ENCODE measurements at places on chromosomes 16 and 17.

DNA sequence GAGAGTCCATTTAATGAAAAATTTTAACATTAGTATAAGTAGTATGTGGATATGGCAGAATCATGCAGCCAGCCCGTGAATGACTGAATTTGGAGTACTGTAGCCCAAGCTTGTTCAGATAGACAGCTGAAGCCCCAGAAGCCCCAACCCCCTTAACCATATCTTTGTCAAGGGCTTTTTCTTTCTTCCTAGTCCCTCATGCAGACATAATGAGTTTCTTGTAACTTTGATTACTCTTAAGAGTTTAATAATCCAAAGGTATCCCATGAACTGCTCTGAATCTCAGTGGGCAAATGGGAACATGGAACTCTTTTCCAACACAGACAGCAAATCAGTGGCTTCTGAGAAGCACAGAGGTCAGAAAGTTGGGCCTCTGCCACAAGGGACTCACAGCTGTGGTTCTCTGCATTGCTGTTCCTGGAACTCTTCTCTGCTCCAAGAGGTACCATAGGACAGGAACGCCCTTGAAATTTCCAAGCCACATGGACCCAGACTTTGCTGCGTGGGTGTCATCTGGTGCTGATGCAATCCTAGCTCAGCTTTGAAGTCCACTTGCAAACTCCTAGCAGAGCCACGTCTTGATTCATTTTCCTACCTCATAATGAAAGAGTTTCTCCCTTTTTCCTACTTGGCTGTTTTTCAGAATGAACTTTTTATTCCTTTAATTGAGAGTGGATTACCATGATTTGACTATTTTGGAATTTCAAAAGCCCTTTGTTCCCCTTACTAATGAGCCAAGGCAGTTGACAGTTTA lies 18.1 kb downstream of the LYRM1 start:
- no peak for DNase-seq

GRCh38 chr16:47872225-47872624 lies 283.6 kb downstream of the ABCC12 start:
- DNase-seq: no peak

DNA sequence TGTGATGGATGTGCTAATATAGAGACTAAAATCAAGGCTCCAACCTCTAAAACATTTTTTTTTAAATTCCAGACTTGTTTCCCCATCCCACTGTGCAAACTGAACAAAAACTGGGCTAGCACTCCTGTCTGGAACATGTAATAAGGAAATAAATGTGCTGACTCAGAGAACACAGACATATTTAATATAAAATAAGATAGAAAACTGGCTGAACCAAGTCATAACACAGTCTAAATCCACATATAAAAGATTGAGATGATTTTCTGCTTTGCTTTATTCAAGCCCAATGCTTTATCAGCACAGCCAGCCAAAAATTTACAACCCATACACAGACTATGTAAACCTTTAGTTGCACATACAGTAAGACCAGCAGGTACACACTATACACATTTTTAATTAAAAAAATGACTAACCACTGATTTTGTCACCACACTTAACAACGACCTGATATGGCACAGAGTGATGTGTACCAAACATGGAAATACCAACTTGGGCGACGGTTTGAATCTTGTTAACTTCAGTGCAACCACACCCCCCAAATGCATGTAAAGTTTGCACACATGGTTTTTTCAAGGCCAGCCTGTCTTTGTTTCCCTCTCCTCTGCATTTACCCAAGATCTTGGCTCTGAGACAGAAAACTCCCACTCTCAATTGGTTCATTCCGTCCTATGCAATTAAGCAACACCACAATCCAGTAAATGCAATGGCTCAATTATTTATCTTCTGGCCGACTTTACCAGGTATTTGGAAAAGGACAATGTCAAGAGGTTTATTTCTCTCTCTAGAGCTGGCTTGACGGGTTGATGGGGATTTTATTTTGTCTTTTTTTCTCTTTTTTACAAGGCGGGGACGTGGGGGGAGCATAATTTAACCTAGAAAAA lies 1.2 kb downstream of the STAT3 start:
- no peak for DNase-seq

DNA sequence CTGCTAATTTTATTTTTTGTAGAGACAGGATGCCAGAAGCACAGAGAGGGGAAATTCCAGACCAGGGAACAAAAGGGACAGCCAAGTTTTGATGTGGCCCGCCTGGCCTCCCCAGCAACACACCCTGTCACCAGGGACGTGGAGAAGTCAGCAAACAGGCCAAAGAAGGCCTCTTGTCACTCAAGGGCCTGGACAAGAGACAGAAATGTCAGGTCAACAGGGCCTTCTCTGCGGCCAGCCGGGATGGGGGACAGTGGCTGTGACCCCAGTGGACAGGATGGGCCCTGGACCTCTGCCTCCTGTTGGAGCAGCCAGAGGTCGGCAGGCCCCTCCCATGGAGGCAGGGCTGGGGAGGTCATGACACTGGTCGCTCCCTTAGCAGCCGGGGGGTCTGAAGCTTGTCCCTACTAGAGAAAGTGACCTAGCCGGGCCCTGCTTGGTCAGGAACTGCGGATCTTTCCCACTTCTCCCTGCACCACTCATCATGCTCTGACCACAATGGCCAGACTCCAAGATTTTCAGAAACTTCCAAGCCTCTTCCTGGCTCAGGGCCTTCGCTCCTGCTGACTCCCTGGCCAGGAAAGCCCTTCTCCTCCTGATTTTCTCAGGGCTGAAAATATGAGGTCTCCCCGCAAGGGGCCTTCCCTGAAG lies 9.2 kb upstream of the TVP23A start:
- DNase-seq: peak; percentile 75

DNA sequence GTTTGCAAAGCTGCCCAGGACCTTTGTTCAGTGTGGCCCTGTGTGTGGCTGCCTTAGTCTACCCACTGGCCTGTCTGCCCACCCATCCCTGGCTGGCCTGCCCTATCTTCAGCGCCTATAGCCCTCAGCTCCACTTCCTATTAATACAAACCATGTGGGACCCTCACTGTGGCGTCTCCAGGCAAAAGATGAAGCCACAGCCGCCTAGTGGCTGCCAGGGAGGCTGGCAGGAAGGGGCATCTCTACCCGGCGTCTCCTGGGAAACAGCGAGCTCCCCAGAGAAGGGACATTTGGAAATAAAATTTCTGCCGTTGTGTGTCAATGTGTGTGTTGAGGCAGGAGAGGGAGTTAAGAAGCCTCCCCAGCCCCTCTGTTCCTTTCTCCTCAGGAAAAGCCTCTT lies 31.5 kb downstream of the NEUROD2 start:
- peak; percentile 40 for DNase-seq

DNA sequence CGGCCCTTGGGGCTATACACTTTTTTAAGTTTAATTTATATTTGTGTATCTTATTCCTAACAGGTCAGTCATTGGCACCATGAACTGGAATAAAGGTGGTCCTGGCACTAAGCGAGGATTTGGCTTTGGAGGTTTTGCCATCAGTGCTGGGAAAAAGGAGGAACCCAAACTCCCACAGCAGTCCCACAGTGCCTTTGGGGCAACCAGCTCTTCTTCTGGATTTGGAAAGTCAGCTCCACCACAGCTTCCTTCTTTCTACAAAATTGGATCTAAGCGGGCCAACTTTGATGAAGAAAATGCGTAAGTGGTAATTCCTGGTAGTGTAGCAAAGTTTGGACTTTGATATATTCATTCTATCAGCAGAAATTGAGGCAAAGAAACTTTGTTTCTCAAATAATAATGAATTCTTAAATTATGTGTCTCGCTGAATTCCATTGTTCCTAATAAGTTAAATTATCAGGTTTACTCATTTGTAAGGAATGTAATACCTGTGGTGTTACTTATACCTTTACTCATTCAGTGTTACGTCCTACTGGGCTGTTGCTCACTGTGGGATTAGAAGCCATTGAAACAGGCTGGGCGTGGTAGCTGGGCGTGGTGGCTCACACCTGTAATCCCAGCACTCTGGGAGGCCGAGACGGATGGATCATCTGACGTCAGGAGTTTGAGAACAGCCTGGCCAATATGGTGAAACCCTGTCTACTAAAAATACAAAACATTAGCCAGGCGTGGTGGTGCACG lies 13.2 kb downstream of the DDX42 start:
- no peak for DNase-seq

DNA sequence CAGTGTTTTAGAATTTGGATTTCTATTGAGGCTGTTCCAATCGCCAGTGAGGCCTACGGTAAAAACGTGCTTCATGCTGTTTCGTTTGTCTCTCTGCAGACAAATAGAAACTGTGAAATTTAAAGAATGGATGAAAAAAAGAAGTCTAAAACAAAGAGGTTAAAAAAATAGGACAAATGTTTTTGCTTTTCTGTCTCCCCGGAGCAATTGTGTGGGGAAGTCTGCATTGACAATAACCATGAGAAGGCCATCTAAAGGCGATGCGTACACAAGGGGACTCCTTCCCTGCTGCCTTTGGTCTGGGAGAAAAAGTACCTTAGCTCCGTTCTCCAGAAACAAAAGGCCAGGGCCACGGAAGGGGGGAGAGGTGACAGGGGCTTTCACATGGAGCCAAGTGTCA lies 4.6 kb upstream of the ZFHX3 start:
- no peak for DNase-seq

GRCh38 chr16:81632392-81633146 lies 146.5 kb upstream of the PLCG2 start:
- DNase-seq: peak; percentile 71

DNA sequence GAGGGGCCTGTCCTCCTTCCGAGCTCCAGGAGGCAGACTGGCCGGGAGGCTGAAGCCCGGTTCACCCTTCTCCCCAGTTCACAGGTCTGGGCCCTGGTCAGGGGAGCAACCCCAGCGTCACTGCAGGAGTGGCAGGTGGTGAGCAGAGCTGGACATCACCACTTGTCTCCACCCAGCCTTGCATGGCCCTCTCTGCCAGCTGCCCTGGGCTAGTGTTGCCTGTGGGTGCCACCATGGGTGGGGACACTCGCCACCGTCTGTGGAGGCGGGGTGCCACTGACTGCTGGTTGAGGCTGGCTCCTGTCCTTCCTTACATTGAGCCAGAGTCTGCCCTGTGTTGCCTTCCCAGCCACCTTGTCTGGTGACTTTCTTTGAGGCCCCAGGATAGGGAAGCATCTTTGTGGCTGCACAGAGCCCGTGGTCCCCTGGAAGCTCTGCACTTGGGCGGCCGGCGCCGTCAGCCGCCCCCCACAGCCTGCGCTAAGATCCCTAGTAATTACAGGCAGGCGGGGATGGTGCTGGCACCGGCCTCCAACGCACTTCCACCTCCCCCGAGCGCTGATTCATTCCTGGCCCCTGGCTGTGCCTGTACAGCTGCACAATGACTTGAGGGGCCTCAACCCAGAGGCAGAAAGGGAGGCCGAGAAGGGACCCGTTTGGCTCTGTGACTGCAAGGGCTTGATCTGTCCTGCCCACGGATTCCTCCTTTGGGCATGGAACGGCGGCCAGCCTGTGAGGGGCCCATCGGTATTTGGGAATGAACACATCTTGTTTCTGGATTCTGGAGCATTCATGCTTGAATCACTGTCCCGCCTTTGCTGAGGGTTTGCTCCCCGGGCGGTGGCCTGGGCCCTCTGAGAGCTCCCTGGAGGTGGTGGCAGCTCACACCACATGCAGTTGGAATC lies 5.2 kb downstream of the BAIAP2 start:
- DNase-seq: peak; percentile 83

GRCh38 chr17:69218986-69219385 lies 9.6 kb downstream of the ABCA10 start:
- no peak for DNase-seq

GRCh38 chr16:84498859-84499620 lies 5.4 kb downstream of the MEAK7 start:
- DNase-seq: no peak

GRCh38 chr16:74568961-74569631 lies 37.8 kb downstream of the GLG1 start:
- no peak for DNase-seq

GRCh38 chr16:24848065-24848464 lies 2.3 kb downstream of the SLC5A11 start:
- peak; percentile 49 for DNase-seq

GRCh38 chr16:85830821-85831220 lies 31.3 kb downstream of the COX4I1 start:
- DNase-seq: no peak

- DNase-seq: no peak
Measured at GRCh38 chr17:17785407-17785806, 51.4 kb downstream of the SREBF1 start.

GRCh38 chr16:47895146-47895545 lies 260.6 kb downstream of the ABCC12 start:
- DNase-seq: no peak

DNA sequence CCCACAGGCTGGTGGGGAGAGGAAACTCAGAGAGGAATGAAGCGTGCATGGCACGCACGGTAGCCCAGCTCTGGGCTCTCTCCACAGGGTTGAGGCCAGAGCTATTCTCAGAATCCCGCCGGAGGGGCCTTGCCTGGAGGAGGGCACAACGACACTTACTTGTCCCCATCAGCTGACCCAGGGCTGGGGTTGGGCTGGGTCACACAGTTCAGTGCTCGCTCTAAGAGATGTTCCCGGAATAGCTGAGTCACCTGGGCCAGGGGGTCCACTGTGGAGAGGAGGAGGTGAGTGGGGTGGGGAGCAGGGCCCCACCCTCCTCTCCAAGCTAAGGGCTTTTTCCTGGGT lies 21.8 kb downstream of the SREBF1 start:
- no peak for DNase-seq

- DNase-seq: no peak
Measured at GRCh38 chr17:38728290-38728831, 1.8 kb upstream of the CISD3 start.

- DNase-seq: no peak
Measured at GRCh38 chr16:50252874-50253513, 13.4 kb upstream of the ADCY7 start.

GRCh38 chr17:10474536-10474935 lies 5.2 kb upstream of the MYH4 start:
- no peak for DNase-seq

GRCh38 chr17:33287096-33287725 lies 5.9 kb downstream of the ASIC2 start:
- no peak for DNase-seq

DNA sequence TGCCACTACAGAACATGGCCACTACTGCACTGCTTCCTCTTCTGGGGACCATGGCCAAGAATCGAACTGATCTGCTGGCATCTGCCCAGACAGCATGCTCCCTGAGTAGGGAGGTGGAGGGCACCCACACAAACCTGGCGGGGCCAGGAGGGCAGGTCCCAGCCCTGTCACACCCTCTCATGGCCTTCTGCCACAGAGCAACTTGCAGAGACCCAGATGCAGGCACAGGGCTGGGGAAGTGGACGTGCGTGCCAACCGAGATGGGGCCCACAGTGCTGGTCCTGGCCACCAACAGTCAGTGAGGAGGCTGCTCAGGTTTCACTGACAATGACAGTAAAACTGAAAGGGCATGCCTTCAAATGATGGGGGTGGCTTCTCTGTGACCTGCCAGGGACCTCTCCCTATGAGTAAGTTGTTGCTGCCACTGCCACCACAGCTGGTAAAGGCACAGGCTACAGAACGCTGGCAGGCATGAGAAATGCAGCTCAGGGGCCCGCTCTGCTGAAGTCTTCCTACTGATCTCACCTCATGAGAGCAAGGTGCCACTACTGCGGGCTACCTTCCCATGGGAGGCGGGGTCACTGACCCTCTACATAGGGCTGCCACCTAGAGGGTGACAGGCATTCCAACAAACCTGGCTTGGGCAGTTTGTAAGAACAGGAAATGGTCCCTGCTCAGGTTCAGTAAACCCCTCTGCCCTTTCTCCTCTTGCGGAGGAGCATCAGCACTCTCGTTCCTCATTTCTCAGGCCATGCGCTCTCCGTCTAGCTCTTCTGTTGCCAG lies 15.5 kb downstream of the HIC1 start:
- DNase-seq: no peak

- peak; percentile 53 for DNase-seq
Measured at GRCh38 chr16:14289692-14290340, 218.7 kb downstream of the MRTFB start.
